ENCODE measurements at places on chromosomes 6 and 20.

- peak; percentile 59 for DNase-seq
Measured at GRCh38 chr20:50120935-50121693, 8.2 kb upstream of the UBE2V1 start.

DNA sequence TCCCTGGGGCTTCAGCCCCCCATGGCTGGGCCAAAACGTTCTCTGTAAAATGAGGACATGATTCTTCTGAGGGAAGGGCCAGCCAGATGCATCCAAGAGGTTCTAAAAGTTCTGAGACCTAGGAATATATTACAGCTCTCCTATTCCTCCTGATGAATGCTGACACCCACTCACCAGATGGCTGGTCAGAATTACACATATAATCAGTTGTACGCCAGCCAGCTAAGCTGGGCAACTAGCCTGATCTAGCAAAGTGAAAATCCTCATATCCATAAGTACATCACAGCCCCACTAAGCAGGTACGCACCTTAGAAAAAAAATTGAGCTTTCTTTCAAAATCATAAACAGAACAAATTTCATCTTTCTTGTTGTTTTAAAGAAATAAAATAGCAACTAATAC, 34.8 kb downstream of the C6orf118 start:
- DNase-seq, result no peak

- no peak for DNase-seq
Measured at GRCh38 chr6:119073307-119074051, 5.0 kb downstream of the FAM184A start.

DNA sequence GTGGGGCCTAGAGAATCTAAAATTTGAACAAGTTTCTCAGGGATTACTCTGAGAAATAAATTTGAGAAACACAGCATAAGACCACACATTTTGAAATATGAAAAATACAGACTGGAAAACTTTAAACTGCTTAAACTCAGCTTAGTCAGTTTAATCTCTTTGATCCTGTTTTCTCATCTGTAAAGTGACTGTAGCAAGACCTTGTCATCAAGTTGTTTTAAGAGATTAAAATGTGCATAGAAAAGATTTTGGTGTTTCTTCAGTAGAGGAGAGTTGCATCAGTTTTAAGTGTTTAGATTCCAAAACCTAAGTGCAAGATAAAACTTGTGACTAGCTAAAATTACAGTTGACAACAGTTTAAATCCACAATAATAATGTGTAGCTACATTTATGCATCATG, 8.1 kb upstream of the BCKDHB start:
- no peak for DNase-seq

- no peak for DNase-seq
Measured at GRCh38 chr6:53584726-53585125, 39.8 kb upstream of the GCLC start.

GRCh38 chr6:19587238-19587942, 249.8 kb upstream of the ID4 start:
- no peak for DNase-seq

GRCh38 chr6:53706525-53706924, 41.0 kb upstream of the KLHL31 start:
- DNase-seq, result no peak

DNA sequence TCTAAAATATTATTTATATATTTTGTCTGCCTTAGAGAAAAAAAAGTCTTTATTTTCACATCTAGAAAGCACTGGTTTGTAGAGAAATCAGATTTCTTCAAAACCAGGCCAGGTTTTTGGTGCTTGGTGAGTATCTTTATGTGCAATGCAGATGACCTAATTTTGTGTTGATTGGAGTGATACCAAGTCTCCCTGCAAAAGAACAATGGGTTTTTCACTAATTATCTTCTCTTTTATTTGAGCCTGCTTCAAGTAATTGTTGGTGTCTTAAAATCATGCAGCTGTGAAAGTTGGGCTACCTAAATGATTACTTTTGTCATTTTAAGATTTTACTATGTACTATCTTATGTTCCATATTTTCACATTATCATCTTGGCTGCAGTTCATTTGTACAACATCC, 874.7 kb downstream of the TFAP2A start:
- no peak for DNase-seq

DNA sequence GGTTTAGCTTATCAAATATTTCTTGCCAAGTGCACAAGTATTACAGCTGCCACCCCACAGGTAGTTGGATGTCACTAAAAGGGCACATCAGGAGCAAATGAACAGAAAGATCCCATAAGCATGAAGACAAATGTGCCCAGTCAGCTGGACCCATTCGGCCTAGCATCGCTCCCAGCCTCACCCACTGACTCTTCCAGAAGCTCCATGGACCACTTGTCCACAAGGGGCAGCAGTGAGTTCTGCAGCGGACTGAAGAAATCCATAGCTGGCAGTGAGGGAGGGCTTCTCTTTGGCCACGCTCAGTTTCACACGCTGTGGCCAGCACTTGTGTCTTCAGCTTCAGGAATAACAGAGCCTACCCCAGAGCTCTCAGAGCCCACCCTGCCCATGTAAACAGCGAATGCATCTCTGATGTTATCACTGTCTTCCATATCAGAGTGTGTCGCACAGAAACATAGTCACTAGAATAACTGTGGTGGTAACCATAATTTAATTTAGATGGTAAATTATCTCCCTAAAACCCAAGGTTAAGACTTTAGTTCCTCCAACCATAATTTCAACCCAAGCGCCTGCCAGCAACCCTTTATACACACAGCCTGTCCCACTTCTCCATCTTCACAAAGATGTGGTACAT, 15.8 kb downstream of the CGA start:
- DNase-seq, result peak; percentile 14

DNA sequence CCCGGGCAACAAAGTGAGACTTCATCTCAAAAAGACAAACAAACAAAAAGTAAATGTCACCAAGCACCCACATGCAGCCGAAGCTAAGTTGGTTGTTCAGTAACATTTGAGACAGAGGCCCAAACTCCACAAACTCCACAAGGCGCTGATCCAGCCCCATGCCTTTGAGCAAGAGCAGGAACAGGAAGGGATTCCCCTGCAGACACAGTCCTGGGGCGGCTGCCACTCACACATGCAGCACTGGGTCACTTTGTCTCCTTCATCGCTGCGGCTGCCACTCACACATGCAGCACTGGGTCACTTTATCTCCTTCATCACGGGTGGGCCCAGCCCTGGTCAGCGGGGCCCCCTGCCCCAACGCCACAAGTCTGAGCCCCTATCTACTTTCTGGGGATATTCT, 246.9 kb upstream of the RREB1 start:
- DNase-seq, result no peak

DNA sequence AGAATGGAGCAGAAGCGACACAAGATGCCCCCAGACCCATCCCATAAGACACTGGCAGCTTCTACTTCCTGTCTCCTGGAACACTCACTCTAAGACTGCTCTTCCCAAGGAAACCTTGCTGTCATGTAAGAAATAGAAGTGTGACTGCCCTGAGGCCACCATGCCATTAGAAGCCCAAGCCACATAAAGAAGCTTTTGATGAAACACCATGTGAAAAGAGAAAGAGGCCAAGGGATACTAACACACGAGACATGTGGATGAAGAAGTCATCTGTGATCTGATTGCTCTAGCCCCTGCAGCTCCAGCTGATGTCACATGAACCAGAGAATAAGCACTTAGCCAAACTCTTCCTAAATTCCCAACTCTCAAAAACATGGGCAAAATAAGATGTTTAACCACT, 117.9 kb upstream of the PCSK2 start:
- no peak for DNase-seq

- DNase-seq, result no peak
Measured at GRCh38 chr20:44967207-44967807, 995 bp downstream of the STK4 start.

DNA sequence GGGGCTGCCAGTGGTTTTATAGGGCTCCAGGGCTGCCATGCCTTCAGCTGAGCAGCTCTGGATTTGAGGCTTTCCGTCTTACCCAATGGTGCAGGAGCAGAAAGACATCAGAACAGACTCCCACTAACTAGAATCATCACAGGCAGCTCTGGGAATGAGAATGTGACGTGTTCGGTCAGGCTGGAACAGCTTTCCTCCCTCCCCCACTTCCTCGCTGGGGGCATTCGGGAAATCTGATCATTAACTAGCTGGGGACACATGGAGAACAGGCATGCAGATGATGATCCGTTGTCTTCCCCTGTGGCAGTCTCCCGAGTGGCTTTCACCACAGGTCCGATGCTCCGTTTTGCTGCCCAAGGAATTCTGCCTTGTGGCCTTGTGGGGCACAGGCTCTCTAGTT, 5.5 kb upstream of the MTG2 start:
- no peak for DNase-seq

- no peak for DNase-seq
Measured at GRCh38 chr20:10502098-10502526, 67.0 kb downstream of the SLX4IP start.

GRCh38 chr6:14129575-14129974, 12.0 kb downstream of the CD83 start:
- DNase-seq, result no peak

DNA sequence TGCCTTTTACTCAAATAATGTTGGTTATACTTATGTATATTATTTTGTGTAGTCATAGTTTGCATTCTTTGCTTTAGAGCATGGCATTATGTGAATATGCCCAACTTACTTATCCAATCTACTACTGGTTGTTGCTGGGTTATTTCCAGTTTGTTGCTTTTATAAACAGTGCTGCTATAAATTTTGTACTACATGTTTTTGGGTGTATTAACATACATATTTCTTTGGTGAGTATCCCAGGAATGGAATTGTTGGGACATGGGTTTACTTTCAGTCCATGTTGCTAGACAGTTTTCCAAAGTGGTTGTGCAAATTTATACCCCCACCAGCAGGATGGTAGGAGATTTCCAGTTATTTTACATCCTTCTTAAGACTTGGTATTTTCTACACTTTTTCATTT, 157.1 kb upstream of the THEMIS start:
- no peak for DNase-seq

- no peak for DNase-seq
Measured at GRCh38 chr6:20998748-20999448, 464.6 kb downstream of the CDKAL1 start.

DNA sequence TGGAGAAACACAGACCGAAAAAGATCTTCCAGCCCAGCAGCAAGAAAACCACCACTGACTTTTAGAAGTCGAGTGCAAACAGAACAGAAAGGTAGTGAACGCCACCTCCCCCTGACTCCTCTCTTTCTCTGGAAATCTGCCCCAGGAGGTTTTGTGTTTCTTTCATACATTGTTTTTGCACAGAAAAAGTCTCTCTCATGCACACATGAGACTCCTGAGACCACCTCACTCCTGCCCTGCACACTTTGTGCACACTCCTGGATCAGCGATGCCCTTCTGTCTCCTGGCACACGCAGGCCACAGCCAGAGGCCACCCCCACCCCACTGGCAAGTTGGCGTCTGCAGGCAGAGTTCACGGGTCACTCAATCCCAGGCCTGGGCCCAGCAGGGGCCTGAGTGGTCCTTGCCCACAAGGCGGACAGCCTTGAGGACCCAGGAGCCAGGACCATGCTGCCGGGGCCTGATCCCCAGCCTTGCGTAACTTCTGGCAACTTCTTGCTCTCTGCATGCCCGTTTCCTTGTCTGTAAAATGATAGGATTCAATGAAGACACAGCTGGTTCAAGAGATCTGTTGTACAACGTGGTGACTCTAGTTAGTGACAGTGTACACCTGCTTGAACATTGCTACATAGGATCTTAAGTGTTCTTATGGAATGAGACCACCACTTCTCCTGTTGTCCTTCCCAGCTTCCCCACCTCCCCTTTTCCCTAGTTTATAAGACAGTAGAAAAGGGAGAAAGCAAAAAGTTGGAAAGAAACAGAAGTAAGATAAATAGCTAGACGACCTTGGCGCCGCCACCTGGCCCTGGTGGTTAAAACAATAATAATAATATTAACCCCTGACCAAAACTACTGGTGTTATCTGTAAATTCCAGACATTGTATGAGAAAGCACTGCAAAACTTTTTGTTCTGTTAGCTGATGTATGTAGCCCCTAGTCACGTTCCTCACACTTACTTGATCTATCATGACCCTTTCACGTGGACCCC, 30.2 kb upstream of the CST7 start:
- DNase-seq, result no peak

DNA sequence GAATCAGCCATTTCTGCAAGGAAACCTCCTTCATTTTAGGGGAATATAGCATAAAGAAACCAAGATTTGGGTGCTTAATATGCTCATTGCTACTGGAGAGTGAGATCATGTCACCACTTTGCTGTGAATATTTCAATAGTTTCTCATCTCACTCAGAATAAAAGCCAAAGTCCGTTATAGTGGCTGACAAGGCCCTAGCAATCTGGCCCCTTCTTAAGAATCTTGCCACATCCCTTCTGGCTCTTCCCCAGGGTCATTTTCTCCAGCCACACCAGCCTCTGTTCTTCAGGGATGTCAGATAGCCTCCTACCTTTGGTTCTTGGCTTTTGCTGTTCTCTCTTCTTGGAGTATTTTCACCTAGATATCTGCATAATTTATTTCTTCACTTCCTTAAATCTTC, 24.8 kb upstream of the MLIP start:
- no peak for DNase-seq

GRCh38 chr20:31943052-31943471, 8.8 kb downstream of the PDRG1 start:
- no peak for DNase-seq

- DNase-seq, result no peak
Measured at GRCh38 chr20:55635870-55636269, 369.4 kb downstream of the CBLN4 start.

DNA sequence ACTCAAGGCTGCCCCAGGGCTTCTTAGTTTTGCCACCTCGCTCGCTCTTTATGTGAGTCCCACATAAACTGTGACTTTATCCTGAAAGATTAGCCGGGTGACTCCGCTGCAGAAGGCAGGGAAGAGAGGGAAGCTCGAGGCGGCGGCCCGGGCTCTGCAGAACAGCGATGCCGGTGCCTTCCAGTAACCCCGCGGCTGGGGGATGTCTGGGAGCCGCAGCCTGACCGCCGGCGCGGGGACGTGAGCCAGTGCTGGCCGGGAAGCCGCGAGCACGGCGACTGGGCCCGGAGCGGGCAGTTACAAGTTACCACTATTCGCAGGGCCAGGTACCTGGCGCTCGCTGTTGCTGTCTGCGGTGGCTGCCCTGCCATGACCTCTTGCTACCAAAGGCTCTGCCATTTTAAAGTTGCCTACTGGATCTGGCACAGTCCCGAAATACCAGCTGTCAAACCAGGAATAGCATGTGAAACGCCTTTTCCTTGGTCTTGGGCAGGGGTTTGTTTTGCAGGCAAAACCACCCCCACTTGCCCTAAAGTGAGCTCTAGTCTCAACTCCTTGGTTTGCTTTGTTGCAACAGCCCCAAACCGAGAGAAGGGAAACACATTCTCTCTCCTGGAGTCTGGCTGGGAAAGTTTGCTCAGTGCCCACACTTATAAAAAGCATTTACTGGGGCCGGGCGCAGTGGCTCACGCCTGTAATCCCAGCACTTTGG, 124.0 kb upstream of the SLC2A12 start:
- DNase-seq, result no peak

All from activated CD4-positive, alpha-beta T cell treated with anti-CD3 and anti-CD28 coated beads for 1 hour (primary cell).